ENCODE measurements at places on chromosomes 4 and X.

GRCh38 chr4:68378226-68378625, 28.3 kb upstream of the YTHDC1 start:
- DNase-seq = no peak

DNA sequence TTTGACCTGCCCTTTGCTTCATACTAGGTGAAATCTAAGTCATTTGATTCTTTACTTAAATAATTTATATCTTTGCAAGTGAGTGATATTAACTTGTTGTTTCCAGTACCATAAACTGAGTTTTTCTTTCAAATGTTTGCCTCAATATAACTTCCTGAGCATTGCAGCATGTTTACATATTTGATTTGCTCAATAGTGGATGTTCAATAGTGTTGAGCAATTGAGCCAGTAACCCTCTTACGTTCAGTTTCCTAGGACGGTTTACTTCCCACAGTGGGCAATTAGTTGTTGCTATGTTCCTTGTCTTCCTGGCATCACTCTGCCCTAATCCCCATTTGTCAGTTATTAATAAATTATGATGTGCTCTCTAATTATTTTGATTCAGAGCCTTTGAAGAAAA, 278.5 kb downstream of the EPHA5 start:
- DNase-seq = no peak

DNA sequence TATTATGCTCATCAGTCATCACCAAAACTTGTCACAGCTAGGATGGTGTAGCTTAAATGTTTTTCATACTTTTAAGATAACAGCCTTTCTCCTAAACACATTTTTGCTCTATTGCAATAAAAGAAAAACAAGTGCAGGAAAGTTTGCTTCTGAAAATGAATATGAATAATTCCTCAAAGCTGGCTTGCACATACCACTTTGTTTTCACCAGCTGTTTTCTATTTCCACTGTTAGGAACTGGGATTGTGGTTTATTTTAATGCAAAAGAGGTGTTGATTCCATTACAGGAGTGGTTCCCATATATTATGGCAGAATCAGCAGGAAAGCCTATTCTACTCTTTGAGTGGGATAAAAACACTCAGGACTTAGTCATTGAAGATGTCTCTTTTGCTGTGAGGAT, 145.9 kb downstream of the PPA2 start:
- DNase-seq = no peak

- DNase-seq = no peak
Measured at GRCh38 chr4:48698029-48698971, 81.8 kb downstream of the FRYL start.

GRCh38 chr4:163113921-163114713, 52.6 kb downstream of the NAF1 start:
- DNase-seq = no peak

- DNase-seq = no peak
Measured at GRCh38 chr4:24754571-24754970, 40.8 kb upstream of the SOD3 start.

GRCh38 chrX:19626230-19626629, 110.9 kb upstream of the MAP3K15 start:
- DNase-seq = no peak

DNA sequence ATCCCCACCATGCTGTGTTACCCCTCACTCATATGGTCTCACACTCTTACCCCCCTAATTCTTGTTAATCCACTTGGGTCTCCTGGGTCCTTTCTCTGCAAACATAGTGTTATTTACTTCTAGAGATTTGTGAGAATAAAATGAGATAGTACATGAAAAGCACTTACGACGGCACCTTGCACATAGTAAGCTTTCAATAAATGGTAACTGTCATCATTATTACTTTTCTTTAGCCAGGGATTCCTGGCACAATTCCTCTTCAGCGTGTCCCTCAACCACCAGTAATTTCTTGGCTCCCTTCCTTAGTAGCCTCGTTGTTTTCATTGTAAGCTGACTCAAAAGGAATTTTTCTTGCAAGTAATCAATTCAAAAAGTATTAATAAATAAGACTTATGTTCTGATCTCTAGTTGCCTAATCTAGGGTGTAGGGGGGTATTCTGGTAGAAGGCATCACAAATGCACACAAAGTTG, 30.1 kb upstream of the RBMX start:
- no peak for DNase-seq

GRCh38 chr4:155681886-155682285, 15.2 kb downstream of the GUCY1A1 start:
- no peak for DNase-seq

Measured in activated CD4-positive, alpha-beta T cell treated with anti-CD3 and anti-CD28 coated beads for 4 hours (primary cell).